ENCODE measurements at places on chromosomes 3 and 15. TPM values are rescaled to one million over a fixed set of nuclear protein-coding genes. Genes with fewer than 3 reads are reported as not detected.

XCR1 gene
- total RNA-seq = not detected

GRM2 gene
- total RNA-seq = not detected

LMAN1L gene
- not detected for total RNA-seq

CCDC39 gene
- 0.22 TPM for total RNA-seq

CEP152 gene
- total RNA-seq = 9.8 TPM

GOLGA8J gene
- 0.40 TPM for total RNA-seq

TRH gene
- not detected for total RNA-seq

ZKSCAN7 gene
- not detected for total RNA-seq

SPATA16 gene
- not detected for total RNA-seq

CFAP20DC gene
- total RNA-seq = 6.5 TPM

GPR27 gene
- not detected for total RNA-seq

ISL2 gene
- 2.9 TPM for total RNA-seq

VIPR1 gene
- total RNA-seq = not detected

DNA sequence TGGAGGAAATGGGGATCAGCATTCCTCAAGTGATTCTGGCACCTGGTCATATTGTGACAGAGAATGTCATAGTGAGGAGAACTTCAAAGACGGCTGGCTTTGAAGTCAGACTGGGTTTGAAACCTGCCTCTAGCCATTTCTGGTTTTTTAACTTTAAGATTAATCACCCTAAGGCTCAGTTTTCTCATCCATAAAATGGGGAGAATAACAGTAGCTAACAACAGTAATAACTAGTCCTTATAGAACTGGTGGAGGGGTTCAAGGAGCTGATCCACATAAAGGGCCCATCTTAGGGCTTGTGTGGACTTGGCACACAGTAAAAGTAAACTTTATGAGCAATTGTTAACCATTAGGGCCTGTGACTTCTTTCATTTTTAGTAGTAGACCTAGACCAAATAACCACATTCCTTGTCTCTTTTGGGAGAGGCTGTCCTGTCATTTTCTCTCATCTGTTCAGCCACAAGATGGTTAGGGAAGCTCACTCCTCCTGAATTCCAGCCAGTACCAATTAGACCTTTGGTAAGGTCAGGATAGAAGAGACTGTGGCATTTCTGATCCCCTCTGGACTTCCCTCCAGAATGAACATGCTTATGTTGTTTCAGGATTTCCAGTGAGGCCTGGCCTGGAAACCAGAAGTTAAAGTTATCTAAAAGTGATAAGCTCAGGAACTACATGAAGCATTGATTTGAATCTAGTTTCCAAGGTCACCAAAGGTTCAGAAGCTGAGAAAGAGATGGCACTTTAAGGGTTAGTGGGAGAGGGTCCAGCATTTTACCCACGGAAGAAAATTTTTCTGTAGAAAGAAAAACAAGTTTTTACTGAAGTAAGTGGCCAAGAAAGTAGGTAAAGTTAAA is 159.3 kb upstream of the DPH6 start:
- no peak for DNase-seq

- no peak for DNase-seq
These were observed 45.9 kb upstream of the ABHD10 start for GRCh38 chr3:111932946-111933345.

GRCh38 chr15:29134239-29134638 is 135.4 kb downstream of the NSMCE3 start:
- no peak for DNase-seq

- DNase-seq = no peak
These were observed 132.2 kb downstream of the ATP10A start for GRCh38 chr15:25730918-25731317.

- DNase-seq = no peak
These were observed 387.1 kb upstream of the NECTIN3 start for GRCh38 chr3:110684466-110684865.

GRCh38 chr15:83039206-83039605 is 27.8 kb upstream of the C15orf40 start:
- DNase-seq = no peak

GRCh38 chr15:69526081-69527061 is 73.8 kb downstream of the RPLP1 start:
- DNase-seq = no peak

GRCh38 chr15:79640206-79640605 is 208.1 kb downstream of the MINAR1 start:
- DNase-seq = peak; percentile 96

- no peak for DNase-seq
These were observed 211.8 kb downstream of the CHST2 start for GRCh38 chr3:143331350-143331749.

DNA sequence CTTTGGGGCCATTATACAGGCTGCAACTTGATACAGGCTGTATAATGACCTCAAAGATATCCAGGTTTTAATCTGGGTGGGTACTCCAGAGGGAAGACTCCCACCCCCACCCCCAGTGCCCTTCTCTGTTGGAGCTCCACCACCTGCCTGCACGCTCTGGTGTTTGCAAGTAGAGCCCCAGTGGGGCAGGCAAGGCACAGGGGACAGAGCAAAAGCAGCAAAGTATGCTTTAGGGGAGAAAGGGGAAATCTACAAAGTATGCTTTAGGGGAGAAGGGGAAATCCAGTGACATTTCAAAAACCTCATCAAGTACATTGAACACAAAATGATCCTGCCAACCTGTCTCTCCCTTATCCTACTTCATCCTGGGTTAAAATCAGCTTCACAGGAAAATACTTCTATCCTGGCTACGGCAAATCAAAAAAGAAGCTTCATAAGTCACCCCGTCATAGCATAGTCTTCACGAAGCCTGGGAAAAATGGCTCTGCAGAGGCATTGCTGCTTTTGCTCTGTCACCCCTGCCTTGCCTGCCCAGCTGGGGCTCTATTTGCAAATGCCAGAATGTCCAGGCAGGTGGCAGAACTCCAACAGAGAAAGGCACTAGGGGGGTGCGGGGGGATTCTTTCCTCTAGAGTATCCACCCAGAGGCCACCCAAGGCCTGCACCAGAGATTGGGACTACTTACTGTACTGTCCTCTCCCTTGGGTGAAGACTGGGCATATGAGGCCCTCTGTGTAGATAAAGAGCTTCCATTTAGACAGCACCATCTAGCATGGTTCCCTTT is 60.9 kb upstream of the ATP11B start:
- no peak for DNase-seq

- no peak for DNase-seq
These were observed 22.5 kb downstream of the CDIN1 start for GRCh38 chr15:36601952-36602351.

- DNase-seq = no peak
These were observed 70.0 kb downstream of the UBE3A start for GRCh38 chr15:25368850-25369249.

DNA sequence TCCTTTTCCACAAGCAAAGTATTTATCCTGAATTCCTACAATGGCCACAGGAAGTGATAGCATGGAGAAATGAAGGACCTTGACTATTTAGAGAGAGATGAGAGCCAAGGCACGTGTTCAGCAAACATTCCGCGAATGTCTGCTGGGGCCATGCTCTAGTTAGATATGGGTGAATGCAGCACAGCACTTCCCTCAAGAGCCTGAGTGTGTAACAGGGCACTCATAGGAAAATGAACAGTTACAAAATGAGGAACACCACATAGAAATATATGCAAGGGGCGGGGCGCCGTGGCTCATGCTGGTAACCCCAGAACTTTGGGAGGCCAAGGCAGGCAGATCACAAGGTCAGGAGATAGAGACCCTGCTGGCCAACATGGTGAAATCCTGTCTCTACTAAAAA is 406.9 kb downstream of the NR2F2 start:
- no peak for DNase-seq

DNA sequence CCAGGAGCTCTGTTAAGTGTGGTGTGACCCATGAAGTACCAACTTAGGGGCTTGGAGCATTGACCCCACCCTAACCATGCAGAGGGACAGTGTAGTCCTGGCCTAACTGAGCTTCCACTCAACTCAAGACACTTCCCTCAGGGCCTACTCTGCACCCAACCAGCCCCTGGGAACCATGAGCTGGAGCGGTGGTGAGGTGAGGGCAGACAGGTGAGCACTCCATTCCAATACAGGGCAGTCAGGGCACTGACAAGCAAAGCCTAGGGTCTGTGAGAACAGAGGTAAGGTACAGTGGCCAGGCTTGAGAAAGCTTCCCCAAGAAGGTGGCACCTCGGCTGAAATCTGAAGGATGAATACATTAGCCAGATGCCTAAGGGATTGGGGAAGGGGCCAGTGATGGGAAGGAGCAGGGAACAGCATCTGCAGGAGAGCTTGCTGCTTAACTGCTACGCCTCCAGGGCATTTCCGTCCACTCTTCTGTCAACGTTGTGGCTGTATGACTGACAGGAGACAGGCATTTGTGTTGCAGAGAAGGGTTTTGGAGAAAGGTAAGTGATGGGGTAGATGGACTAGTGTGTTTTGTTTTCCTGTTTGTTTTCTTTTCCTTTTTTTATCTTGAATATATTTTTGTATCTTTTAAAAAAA is 243.5 kb upstream of the TRIM42 start:
- DNase-seq = no peak

GRCh38 chr3:194102436-194102835 is 33.5 kb upstream of the HES1 start:
- DNase-seq = no peak

- no peak for DNase-seq
These were observed 78.3 kb upstream of the TMCO5A start for GRCh38 chr15:37856109-37856508.

DNA sequence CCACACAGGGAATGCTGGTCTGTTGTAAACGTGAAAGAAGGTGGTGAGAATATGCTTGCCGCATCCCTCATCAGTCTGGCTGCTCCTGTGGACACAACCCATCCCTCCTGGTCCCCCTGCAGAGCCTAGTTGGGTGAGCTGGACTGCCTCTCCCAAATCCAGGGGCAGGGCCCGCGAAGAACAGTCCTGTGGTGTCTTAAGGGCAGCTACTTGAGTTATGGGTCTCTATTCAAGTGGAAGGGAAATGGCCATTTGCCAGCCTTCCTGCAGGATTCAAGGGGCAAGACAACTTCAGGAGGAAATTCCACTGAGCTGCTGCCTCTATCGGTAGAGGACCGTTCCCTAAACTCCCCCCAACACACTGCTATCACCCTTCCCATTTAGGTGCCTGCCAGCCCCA is 98.9 kb downstream of the IQSEC1 start:
- no peak for DNase-seq

DNA sequence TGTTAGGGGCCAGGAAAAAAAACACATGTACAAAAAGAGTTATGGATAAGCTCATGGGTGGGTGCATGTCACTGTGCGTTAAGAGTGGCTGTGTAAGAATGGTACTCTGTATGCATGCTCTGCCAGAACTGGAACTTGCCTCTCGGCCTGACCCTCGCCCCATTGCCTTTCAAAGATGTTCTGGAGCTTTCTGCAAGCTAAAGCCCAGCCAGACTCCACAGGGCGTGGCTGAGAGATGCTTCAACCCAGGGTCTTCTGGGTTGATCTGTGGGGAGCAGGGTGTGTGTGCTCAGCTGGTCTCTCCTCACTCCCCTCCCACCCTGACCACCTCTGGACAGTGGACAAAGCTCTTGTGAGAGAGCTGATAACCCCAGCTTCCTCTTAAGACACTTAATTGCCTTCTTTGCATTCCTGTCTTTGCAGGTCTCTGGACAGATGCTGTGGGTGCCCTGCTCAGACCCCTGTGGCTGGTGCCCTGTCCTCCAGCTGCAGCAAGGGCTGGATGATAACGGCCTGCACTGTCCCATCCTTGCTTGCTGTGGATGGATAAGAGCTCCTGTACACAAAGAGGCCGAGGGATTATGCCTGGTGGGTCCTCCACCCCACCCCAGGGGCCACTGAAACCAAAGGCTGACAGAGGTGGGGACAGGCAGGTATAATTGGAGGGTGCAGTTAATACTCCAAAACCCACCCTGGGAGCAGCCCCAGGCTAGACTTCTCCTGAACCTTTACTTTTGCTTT is 28.7 kb downstream of the ALDH1L1 start:
- DNase-seq = no peak
